ENCODE measurements at places on chromosomes 6 and 20.

- DNase-seq = no peak
Measured at GRCh38 chr20:49281913-49282467, 4.1 kb upstream of the ZNFX1 start.

- DNase-seq = no peak
Measured at GRCh38 chr20:11902285-11902697, 15.4 kb upstream of the BTBD3 start.

DNA sequence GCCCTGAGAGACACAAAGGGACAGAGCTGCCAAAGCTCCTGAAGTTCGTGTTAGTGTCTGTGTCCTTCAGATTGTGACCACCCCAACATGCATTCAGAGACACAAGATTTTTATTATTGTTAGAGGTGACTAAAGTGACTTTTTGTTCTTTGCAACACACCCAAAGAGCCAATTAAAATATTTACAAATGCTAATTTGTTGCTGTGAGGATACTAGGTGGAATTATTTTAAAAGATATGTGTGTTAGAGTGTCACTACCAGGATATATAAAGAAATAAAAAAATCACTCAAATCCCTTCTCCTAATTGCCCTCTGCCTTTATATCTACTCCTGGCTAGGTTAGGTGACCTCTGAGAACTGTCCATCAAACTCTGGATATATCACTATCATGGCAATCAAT lies 160.7 kb downstream of the GRIK2 start:
- DNase-seq = no peak

DNA sequence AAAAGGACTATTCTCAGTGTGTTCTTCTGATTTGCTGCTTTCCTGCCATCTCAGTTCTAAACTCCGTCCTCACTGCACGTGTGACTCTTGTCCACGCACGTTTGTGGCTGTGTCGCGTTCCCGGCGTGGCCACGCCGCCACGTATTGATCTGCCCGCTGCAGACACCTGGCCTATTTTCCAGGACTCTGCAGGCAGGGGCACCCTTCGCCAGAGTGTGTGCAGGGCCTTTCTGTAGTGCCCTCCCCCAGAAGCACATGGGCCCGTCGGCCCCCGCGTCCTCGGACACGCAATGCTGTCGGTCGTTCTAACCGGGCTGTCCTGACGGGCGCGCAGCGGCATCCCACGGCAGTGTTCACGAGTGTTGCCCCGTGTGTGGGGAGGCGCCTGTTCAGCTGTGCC lies 87.6 kb downstream of the YTHDF1 start:
- DNase-seq = peak; percentile 7

DNA sequence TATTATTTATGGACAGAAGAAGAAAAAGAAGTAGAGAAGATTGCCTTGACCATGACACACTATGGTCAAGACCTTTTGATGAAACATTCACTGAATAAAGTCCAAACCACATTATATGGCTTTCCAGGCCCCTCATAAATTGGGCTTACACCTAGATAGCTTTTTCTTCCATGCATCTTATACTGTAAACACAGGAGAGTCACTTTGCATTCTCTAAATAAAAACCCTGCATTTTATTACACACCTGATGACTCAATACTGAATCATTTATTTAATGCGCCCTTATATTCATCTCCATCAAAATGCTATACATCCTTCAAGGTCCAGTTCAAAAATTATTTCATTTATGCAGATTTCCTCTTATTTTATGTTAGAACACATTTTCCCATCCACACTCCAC lies 78.0 kb downstream of the COL21A1 start:
- DNase-seq = no peak

DNA sequence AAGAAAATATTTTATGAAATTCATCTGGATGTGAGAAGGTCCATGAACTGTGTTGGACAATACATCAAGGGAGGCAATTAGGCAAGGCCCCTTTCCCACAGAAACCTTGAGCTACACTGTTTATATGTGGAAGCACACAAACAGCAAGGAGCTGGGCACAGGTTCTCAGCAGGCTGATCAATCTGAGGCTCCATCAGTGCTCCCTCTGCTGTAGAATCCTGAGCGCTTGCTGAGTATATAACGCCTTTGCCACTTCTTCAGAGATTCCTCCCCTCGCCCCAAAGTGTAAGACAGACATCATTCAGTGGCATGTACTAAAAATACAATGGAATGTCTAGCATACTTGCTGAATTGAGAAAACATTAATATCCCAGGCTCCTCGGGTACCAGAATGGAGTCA lies 146.9 kb downstream of the PRKN start:
- DNase-seq = no peak
